Fibroblast of lung (primary cell): ENCODE measurements at places on chromosomes 2 and 18. TPM values are rescaled to one million over a fixed set of nuclear protein-coding genes. Genes with fewer than 3 reads are reported as not detected.
A peak's percentile ranks its signal among the peaks of the same experiment; 100 is the strongest.

Gene HOXD9
- polyA plus RNA-seq = not detected in 2 replicates

DNA sequence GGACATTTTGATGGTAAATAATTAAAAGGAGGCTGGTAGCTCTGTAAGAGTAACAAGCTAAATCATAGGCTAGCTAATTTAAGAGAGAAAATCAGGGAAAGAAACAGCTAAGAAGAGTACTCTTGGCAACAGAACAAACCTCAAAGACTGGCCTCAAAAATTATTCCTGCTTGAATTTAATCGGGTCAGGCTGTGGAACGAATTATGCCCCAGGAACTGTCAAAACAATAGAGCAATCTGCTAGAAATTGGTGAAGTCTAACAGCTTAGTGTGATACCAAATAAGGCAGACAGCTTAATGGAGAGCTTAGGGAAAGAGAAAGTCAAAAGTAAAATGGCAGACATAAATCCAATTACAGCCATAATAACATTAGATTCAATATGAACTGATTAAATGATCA, 215.7 kb downstream of the MREG start:
- DNase-seq = peak; percentile 72

GRCh38 chr2:227310756-227311110, 14.3 kb upstream of the MFF start:
- DNase-seq = no peak

Gene FSHR
- polyA plus RNA-seq = not detected in 2 replicates

- DNase-seq = no peak
Observed at GRCh38 chr18:47519277-47519676, 267.8 kb upstream of the SKOR2 start.

GRCh38 chr2:186059096-186059495, 320.5 kb downstream of the FSIP2 start:
- DNase-seq = no peak
